ENCODE measurements at places on chromosomes 5 and 9. TPM values are rescaled to one million over a fixed set of nuclear protein-coding genes. Genes with fewer than 3 reads are reported as not detected.

- H3K27ac ChIP-seq = peak overlapping the region; percentile 92
- no peaks in the 10 kb centered on the region for H3K27me3 ChIP-seq
- H3K4me3 ChIP-seq = peak overlapping the region; percentile 40
- H3K36me3 ChIP-seq = peaks cover 9% of the 10 kb centered on the region
These were observed 81.3 kb downstream of the RAPGEF1 start for GRCh38 chr9:131658377-131659129.

GRCh38 chr9:84785792-84786547 is 116.4 kb downstream of the NTRK2 start:
- no peak overlapping the region for H3K27ac ChIP-seq
- H3K27me3 ChIP-seq = peaks cover 4% of the 10 kb centered on the region
- H3K36me3 ChIP-seq = no peaks in the 10 kb centered on the region
- DNase-seq = no peak
- H3K4me1 ChIP-seq = no peaks in the 10 kb centered on the region

Gene RAD50
- 47.6 TPM for total RNA-seq

Gene GMCL2
- total RNA-seq = not detected

Gene SLC6A7
- total RNA-seq = not detected

- H3K4me3 ChIP-seq = no peak overlapping the region
- peaks cover 5% of the 10 kb centered on the region for H3K27me3 ChIP-seq
- peaks cover 20% of the 10 kb centered on the region for H3K4me1 ChIP-seq
- H3K36me3 ChIP-seq = no peaks in the 10 kb centered on the region
These were observed 5.3 kb upstream of the ZNF782 start for GRCh38 chr9:96859461-96860198.

DNA sequence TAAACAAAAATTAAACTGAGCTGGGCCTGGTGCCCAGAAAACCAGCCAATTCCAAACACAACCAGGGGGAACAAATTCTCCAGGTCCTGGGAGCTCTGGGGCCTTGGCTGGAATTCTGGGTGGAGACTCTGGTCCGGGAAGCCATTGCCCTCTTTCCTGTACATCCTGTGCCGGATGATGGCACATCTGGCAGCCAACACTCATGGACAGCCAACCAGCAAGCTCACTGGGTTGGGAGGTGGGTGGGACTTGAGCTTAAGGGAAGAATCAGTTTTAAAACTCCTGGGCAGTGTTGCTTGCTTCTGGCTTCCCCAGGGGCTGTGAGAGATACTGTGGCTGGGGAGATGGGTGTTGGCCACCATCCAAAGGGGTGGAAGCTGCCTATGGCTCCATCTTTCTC is 56.1 kb downstream of the PCDH1 start:
- peaks cover 4% of the 10 kb centered on the region for H3K27me3 ChIP-seq
- no peaks in the 10 kb centered on the region for H3K4me1 ChIP-seq
- H3K36me3 ChIP-seq = no peaks in the 10 kb centered on the region
- no peak for DNase-seq

DNA sequence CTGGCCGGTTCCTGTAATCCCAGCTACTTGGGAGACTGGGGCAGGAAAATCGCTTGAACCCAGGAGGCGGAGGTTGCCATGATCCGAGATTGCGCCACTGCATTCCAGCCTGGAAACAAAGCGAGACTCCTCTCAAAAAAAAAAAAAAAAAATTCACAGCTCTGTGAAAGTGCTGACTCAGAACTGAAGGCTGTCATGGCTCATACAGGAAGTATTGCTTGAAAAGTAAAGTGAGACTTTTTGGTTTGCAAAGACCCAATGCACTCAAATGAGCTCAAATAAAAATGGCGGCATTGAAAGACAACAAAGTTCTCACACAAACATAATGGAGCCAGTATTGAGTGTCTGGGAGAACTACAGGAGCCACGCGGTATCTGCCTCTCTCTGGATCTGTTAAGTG is 202.1 kb downstream of the FBXL7 start:
- no peak overlapping the region for H3K27ac ChIP-seq
- H3K27me3 ChIP-seq = no peaks in the 10 kb centered on the region

GRCh38 chr5:171747061-171747859 is 38.4 kb upstream of the SMIM23 start:
- no peaks in the 10 kb centered on the region for H3K36me3 ChIP-seq
- no peak overlapping the region for H3K27ac ChIP-seq
- no peaks in the 10 kb centered on the region for H3K4me1 ChIP-seq
- DNase-seq = no peak

Gene WHRN
- 2.8 TPM for total RNA-seq

Gene NTNG2
- total RNA-seq = 0.77 TPM

- H3K27ac ChIP-seq = no peak overlapping the region
- H3K36me3 ChIP-seq = no peaks in the 10 kb centered on the region
- H3K4me3 ChIP-seq = no peak overlapping the region
- no peaks in the 10 kb centered on the region for H3K4me1 ChIP-seq
- DNase-seq = no peak
These were observed 352.9 kb downstream of the DNAH5 start for GRCh38 chr5:13591621-13592020.

Gene GFI1B
- total RNA-seq = not detected

DNA sequence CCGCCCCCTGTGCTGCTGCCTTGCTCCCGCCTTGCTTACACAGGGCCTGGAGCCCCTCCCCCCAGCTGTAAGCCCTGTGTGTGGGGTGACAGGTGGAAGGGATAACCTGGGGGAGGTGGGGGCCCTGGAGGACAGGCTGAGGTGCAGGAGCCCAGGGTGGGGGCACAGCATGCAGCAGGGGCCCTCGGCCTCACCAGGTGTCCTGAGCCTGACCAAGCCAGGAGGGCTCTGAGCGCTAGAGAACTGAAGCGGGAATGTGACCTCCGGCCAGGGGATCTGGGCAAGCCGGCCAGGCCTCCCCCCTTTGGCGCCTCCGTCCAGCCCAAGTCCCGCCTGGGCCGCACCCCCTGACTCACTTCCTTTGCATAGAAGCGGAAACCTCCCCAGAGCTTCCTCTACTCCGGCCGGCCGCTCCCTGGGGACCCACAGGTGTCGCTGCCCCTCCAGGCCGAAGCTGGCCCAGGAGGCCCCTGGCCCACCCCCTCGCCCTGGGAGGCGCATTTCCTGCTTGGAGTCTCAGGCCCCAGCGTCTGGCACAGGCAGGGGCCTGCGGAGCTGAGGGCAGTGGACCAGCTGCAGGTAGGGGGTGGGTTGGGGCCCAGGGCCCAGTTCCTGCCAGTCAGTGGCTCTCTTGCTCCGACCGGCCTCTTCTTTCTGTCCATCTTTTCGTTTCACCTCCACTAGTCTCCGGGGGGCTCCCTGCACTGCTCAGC is at the start of gene TOR4A:
TSS of gene TOR4A (plus strand) at position 398 of the 713 bp plus-strand sequence. CDS start 964 bp downstream, outside the sequence.
- H3K27ac ChIP-seq = peak within 1 kb of the TSS; percentile 46
- no peaks in the 10 kb centered on the region for H3K27me3 ChIP-seq
- DNase-seq = peak; percentile 67
- H3K36me3 ChIP-seq = no peaks in the 10 kb centered on the region

GRCh38 chr9:15278839-15279238 is 28.2 kb downstream of the TTC39B start:
- peaks cover 2% of the 10 kb centered on the region for H3K36me3 ChIP-seq
- no peak overlapping the region for H3K27ac ChIP-seq
- H3K27me3 ChIP-seq = no peaks in the 10 kb centered on the region
- H3K4me1 ChIP-seq = peaks cover 16% of the 10 kb centered on the region
- DNase-seq = no peak

GRCh38 chr5:158872455-158872854 is 227.3 kb downstream of the EBF1 start:
- H3K36me3 ChIP-seq = no peaks in the 10 kb centered on the region
- no peak overlapping the region for H3K4me3 ChIP-seq
- H3K27ac ChIP-seq = no peak overlapping the region
- peaks cover 4% of the 10 kb centered on the region for H3K27me3 ChIP-seq
- no peak for DNase-seq

Gene PCDHGB2
- 0.19 TPM for total RNA-seq

Gene CDH9
- not detected for total RNA-seq

Gene SNCAIP
- not detected for total RNA-seq

GRCh38 chr5:79122973-79123372 is 11.4 kb downstream of the BHMT start:
- DNase-seq = no peak
- peaks cover 5% of the 10 kb centered on the region for H3K27me3 ChIP-seq
- no peak overlapping the region for H3K27ac ChIP-seq
- no peaks in the 10 kb centered on the region for H3K36me3 ChIP-seq

Gene CDH18
- total RNA-seq = not detected

- H3K27me3 ChIP-seq = no peaks in the 10 kb centered on the region
- H3K36me3 ChIP-seq = no peaks in the 10 kb centered on the region
- no peak for DNase-seq
- no peak overlapping the region for H3K4me3 ChIP-seq
These were observed 304.0 kb downstream of the PRELID2 start for GRCh38 chr5:145531038-145531734.

DNA sequence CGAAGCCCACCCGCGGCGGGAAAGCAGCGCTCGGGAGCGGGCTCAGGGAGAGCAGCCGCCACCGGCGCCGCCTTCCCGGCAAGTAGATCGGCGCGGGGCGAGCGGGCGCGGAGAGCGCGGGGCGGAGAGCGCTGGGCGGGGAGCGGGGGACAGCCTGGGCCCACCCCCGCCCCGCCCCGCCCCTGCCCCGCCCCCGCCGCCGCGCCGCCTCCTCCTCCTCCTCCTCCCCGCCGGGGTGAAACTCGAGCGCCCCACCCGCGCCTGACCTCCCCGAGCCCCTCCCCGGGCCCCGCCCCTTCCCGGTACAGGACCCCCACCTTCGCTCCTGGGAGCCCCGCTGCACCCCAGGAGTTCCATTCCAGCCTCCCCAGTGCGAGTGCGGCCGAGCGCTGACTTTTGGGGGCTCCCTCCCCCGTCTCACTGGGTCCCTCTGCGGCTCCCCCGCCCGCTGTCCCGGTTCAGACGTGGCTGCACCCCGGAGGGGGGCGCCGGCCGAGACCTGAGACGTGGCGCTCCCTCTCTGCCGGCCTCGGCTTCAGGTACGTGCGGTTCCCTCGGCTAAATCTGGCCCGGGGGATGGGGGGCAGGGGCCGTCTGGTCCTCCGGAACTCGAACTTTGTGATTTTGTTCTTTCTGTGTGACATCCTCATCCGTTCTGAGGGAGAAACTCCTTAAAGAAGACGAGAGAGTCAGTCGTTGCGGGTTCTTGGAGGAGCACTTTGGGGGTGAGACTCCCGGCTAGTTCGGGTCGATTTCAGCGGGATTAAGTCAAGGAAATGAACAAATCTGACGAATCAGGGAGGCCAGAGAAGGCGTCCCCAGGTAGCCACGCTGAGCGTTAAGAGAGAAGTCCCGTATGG is at the start of gene SEMA5A:
TSS of gene SEMA5A (minus strand) at position 84 of the 860 bp plus-strand sequence. CDS start 166,129 bp downstream, outside the sequence.
- H3K4me1 ChIP-seq = peaks cover 7% of the 10 kb centered on the region
- H3K27ac ChIP-seq = no peak within 1 kb of the TSS
- peaks cover 13% of the 10 kb centered on the region for H3K27me3 ChIP-seq
- no peaks in the 10 kb centered on the region for H3K36me3 ChIP-seq

GRCh38 chr5:147369742-147370374 is 135.0 kb downstream of the STK32A start:
- no peak for DNase-seq
- no peaks in the 10 kb centered on the region for H3K4me1 ChIP-seq
- peaks cover under 1% of the 10 kb centered on the region for H3K27me3 ChIP-seq
- no peaks in the 10 kb centered on the region for H3K36me3 ChIP-seq

- H3K36me3 ChIP-seq = no peaks in the 10 kb centered on the region
- no peak for DNase-seq
- peaks cover 2% of the 10 kb centered on the region for H3K27me3 ChIP-seq
- H3K4me3 ChIP-seq = no peak overlapping the region
- H3K27ac ChIP-seq = no peak overlapping the region
These were observed 53.4 kb upstream of the GLIS3 start for GRCh38 chr9:4353236-4353635.

DNA sequence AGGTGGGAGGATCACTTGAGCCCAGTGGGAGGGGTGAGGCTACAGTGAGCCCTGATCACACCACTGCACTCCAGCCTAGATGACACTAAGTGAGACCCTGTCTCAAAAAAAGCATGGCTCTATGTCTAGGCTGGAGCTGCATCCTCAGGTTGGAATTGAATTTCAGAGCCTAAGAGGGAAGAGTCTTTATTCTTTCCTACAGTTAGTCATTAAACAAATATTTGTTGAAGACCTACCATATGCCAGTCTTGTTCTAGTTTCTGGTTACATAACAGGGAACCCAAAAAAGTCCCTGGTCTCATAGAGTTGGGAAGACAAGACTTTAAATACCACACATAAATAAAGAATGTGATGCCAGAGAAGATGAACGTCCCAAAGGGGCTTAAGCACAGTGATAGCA is 6.9 kb upstream of the GRPEL2 start:
- no peaks in the 10 kb centered on the region for H3K4me1 ChIP-seq
- no peaks in the 10 kb centered on the region for H3K36me3 ChIP-seq
- DNase-seq = no peak
- no peak overlapping the region for H3K4me3 ChIP-seq
- H3K27ac ChIP-seq = no peak overlapping the region
- H3K27me3 ChIP-seq = no peaks in the 10 kb centered on the region

DNA sequence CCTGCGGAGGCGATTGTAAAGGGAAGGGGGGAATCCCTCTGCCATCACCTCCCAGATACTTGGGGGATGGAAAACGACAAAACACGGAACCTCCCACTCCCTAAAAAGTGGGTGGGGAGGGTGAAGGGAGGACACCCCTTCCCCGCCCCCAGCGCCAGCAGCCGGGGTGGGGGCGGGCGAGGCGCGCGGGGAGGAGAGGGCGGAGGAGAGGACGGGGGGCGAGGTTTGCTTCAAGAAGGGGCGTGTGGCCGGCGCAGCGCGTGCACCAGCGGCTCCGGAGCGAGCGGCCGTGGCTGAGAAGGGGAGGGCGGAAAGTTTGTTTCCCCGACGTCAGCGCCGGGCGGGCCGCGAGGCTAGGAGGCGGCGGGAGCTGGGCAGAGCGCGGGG is at the start of gene PRRX2:
TSS of gene PRRX2 (plus strand) at position 259 of the 387 bp plus-strand sequence. CDS start 221 bp downstream, outside the sequence.
- DNase-seq = peak; percentile 44
- H3K4me1 ChIP-seq = no peaks in the 10 kb centered on the region
- H3K4me3 ChIP-seq = no peak within 1 kb of the TSS

DNA sequence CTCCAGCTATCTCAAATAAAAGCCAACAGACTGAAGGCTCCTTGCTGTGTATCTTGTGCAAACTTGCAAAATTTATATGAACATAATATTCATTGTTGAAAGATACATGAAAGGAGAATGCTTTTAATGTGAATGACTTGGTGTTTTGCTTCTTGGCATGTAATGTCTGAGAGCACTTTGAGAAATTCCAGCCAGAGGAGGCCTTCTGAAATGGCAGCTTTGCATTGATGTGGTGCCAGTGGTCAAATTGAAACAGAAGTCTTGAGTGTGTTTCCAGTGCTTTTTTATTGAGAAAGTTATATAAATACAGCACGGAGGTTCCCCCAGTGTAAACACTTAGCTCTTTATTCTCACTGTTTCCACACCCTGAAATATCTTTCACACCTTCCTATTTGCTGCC is 182.1 kb downstream of the ADCY2 start:
- H3K4me3 ChIP-seq = no peak overlapping the region
- H3K27me3 ChIP-seq = peaks cover 8% of the 10 kb centered on the region
- H3K4me1 ChIP-seq = no peaks in the 10 kb centered on the region
- no peak for DNase-seq
- H3K36me3 ChIP-seq = no peaks in the 10 kb centered on the region
- H3K27ac ChIP-seq = no peak overlapping the region

GRCh38 chr9:108933231-108933717 is 650 bp downstream of the ELP1 start:
- peaks cover 20% of the 10 kb centered on the region for H3K36me3 ChIP-seq
- no peaks in the 10 kb centered on the region for H3K27me3 ChIP-seq
- peak overlapping the region; percentile 92 for H3K27ac ChIP-seq
- H3K4me1 ChIP-seq = peaks cover 25% of the 10 kb centered on the region
